ENCODE measurements at places on chromosomes 4 and X. TPM values are rescaled to one million over a fixed set of nuclear protein-coding genes. Genes with fewer than 3 reads are reported as not detected.

Gene SLIT2
- total RNA-seq: 110 TPM

Gene SERTM2
- total RNA-seq: not detected

Gene ZFYVE28
- total RNA-seq: 17.0 TPM

Gene ATP2B3
- 0.16 TPM for total RNA-seq

Gene TASL
- not detected for total RNA-seq

Data from hair follicle dermal papilla cell (primary cell).